ENCODE measurements at places on chromosomes 11 and 22. TPM values are rescaled to one million over a fixed set of nuclear protein-coding genes. Genes with fewer than 3 reads are reported as not detected.

DNA sequence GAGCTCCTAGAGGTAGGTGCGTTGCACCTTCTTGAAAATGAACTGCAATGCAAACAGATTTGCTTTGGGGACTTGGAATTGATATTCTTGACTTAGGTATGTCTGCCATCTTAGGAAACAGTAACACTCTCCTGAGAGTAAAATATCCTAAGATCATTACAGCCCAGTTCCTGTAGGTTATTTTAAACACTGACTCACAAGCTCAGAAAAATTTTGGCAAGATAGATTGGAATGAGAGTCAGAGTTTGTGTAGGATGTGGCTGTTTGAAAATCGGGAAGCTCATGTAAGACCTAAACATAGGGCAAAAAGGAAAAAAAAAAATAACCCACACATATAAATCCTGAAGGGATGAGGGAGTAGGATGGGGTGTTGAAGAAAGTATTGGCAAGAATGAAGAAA is 377.0 kb upstream of the LRRC4C start:
- DNase-seq = no peak

GRCh38 chr11:83682611-83682973 is 396.4 kb upstream of the CCDC90B start:
- no peak for DNase-seq

GRCh38 chr11:25242928-25243327 is 746.1 kb downstream of the LUZP2 start:
- no peak for DNase-seq

DNA sequence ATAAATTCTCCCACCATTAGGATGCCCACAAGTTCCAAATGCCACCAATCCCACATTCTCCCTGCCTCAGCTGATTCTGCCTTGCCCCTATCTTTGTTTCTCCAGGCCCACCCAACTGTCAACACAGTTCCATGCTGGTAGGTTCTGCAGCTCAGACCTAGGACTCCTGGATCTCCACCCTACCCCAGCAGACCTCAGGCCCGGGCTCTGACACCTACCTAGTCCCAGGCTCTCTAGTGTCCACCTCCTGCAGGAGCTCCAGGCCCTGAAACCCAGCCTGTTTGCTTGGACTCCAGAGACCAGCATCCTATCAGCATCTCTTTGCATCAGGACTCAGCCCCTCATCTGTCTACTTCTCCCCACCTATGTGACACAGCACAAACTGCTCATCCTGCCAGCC is 86.5 kb downstream of the PDE2A start:
- no peak for DNase-seq

DNA sequence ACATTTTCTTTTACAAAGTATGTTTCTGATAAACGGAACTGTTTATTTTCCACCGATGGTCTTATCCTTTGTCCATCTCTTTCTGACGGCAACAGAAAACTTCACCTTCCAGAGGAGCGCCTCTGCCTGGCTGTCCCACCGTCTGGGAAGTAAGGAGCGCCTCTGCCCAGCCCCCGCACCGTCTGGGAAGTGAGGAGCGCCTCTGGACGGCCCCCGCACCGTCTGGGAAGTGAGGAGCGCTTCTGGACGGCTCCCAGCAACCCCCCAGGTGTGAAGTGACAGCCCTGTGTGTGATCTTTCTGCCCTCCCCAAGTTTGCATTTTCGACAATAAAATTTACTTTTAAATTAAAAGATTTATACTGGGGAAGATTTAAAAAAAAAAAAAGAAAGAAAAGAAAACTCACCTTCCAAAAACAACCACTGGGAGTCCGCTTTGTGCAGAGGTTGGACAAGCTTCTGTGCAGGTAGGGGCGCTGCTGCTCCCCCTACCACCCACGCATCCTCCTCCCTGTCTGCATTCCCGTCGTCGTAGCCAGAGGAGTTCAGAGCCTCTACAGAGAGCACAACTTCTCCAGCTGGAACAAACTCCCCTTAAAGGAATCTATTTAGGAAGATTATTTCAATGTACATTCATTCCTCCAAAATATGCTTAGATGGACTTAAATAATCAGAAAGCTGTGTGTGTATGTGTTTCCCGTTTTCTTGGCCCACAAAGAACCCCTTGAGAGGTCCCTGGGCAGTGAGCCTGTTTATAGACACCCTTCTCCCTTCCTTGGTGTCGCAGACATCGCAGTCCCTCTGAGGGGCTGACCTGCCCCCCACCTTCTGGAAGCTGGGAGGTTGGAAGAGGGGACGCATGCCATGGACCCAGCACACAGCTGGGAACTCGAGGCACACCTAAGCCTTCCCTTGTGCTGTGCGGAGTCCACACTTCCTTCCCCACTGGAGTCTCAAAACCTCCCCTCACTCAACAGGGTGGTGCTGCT is 849 bp upstream of the APOBEC3B start:
- DNase-seq = peak; percentile 58

GRCh38 chr11:117839380-117839881 is 14.9 kb upstream of the FXYD2 start:
- DNase-seq = no peak

GRCh38 chr11:23455321-23455891 is 595.1 kb upstream of the CCDC179 start:
- DNase-seq = no peak

- DNase-seq = peak; percentile 1
These were observed 356.2 kb downstream of the GRM5 start for GRCh38 chr11:88709567-88709966.

DNA sequence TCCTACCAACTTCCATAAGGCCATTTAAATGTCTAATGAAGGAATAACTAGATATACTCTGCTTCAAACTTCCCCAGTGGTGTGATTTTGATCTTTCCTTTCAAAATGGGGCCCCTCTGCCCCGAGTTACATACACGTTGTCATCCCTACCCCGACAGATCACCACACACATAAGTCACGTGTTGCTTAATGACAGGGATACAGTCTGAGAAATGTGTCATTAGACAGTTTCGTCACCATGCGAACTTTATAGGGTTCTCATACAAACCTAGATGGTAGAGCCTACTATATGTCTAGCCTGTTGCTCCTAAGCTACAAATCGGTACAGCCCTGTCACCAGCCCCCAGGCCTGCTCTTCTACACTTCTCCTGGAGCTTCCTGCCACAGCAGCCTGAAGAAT is 49.8 kb upstream of the SCUBE2 start:
- DNase-seq = no peak

DNA sequence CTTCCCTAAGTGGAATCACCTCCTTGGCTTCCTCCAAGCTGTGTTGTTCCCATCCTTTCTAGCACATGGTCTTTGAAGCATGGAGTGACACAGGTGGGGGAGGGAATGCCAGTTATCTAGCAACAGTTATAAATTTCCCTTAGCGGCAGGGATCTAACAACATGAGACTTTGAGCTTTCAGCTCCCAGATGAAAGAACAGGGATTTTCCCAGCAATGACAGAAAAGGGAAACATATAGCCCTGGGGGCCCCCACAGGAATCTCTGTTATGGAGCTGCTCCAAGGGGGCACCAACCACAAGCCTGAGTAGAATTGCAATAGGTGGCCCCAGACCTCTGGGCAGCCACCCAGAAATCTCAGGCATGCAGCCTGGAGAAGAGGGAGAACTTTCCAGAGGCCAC is 163.0 kb downstream of the GRIK4 start:
- no peak for DNase-seq

OR51I1 gene
- total RNA-seq = not detected

PATE2 gene
- not detected for total RNA-seq

RFPL2 gene
- total RNA-seq = not detected

SLC25A45 gene
- 3.6 TPM for total RNA-seq

OR8G5 gene
- total RNA-seq = not detected

ZBTB16 gene
- not detected for total RNA-seq
